GM20000 (cell line): ENCODE measurements at places on chromosomes 5 and 9.

- DNase-seq: no peak
Observed at GRCh38 chr9:123251741-123252140, 16.6 kb downstream of the STRBP start.

DNA sequence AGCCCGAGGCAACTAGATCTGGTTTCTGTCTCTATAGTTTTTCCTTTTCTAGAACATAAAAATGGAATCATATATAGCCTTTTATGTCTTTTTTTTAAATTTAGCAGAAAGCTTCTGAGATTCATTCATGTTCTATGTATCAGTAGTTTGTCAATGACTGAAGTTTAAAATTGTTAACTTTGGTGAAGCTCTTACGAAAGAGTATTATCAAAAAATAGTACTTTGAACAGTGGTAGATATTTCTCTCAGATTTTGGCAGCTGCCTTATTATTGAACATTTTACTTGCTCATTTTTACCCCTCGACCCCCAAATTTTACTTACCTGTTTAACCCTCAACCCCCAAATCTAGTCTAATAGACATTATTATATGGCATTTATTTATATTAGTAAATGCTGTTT lies 10.2 kb downstream of the NIPBL start:
- DNase-seq: no peak

DNA sequence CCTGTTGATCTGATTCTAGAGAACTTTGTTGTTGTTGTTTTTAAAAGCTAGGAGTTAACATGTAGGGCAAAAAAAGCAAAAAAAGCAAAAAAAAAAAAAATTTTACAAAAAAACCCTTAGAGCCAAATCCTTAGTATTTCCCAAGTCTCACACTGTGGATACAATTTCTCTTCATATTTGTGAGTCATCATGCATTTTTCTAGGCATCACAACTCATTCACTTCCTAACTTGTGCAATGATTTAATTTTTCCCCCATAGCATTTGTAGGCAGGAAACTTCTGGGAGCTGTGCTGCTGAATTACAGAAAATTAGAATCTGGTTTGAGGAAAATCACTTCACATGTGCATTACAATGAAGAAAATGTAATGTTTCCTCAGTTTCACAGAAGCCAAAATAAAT lies 91.9 kb downstream of the MARCHF3 start:
- no peak for DNase-seq

DNA sequence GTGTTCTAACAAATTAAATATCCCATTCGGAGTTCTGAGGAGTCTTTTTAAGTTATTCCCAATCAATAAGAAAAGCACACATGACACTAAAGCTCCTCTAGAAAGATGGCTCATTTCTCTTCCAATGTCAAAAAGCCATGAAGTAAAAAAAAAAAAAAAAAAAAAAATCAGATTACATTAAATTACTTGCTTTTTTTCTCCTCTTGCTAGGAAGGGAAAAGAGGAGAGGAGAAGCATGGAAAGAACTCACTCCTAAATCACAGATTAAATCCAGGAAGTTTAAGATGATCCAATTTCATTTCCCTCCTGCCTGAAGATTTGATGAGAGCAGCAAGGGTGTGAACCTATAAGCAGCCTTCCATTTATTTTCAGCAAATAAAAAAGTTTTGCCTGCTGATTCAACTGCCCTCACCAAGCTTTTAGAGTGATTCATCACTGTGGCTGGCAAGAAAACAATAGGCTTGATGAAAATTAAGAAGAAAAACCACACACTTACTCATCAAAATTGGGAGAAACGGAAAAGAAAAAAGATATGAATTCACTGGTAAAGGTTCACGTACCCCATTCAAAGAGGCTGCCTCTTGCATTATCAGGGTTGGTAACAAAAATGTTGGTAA lies 19.7 kb downstream of the MYO10 start:
- DNase-seq: no peak

DNA sequence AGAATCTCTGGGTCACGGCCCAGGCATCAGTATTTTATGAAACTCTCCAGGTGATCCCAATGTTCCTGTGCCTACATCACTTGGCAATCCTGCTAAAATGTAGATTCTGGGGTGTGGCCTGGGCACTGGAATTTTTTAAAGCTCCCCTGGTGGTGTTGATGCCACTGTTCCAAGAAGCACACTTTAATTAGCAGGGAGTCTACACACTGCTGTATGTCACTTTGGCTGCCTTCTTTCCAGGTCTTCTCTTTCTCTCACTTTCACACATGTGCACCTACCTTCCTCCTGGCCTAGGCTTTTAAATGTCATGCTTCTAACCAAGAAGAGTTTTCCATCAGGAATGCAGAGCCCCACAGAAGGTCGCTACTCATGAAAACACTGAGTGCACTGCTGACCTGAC lies 136.0 kb upstream of the ALDH1B1 start:
- DNase-seq: no peak

- DNase-seq: no peak
Observed at GRCh38 chr5:56159521-56159947, 73.6 kb downstream of the ANKRD55 start.

- DNase-seq: no peak
Observed at GRCh38 chr9:116539549-116539948, 147.6 kb upstream of the TRIM32 start.

- no peak for DNase-seq
Observed at GRCh38 chr5:157204765-157205164, 24.1 kb downstream of the ITK start.

- DNase-seq: peak; percentile 75
Observed at GRCh38 chr5:136424835-136425584, 59.7 kb upstream of the TRPC7 start.

DNA sequence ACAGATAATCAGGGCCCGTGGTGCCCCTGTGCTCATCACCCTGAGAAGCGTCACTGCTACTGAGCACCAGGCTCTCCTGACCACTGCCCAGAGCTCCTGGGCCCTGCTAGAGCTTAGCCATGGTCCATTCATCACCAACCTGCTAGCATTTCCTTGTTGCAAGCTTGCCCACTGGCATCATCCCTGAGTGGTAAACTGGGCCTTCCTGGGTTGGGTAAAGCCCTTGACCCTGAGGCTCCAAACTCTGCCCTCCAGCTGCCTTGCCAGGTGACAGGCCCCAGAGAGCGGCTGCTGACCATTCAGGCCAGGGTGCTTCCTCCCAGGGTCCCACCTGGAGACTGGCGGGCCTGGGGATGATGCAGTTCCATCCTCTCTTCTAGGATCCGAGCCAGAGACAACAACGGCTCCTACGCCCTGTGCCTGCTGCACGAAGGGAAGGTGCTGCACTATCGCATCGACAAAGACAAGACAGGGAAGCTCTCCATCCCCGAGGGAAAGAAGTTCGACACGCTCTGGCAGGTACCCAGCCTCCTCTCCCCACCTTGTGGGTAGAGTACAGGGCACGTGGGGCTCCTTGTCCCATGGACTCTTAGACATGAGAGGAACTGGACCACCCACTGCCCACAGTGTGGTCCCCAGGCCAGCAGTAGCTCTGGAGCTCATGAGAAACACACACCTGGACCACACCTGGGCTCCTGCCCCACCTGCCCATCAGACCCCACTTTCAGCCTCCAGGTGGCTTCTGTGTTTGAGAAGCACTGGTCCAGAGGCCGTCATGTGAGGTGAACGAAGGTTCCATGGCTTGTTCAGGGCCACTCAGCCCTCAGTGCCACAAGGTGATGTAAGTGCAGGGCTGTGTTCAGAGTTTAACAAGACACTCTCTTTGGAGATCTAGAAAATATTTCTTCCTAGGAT lies 60.5 kb downstream of the SYK start:
- DNase-seq: no peak

DNA sequence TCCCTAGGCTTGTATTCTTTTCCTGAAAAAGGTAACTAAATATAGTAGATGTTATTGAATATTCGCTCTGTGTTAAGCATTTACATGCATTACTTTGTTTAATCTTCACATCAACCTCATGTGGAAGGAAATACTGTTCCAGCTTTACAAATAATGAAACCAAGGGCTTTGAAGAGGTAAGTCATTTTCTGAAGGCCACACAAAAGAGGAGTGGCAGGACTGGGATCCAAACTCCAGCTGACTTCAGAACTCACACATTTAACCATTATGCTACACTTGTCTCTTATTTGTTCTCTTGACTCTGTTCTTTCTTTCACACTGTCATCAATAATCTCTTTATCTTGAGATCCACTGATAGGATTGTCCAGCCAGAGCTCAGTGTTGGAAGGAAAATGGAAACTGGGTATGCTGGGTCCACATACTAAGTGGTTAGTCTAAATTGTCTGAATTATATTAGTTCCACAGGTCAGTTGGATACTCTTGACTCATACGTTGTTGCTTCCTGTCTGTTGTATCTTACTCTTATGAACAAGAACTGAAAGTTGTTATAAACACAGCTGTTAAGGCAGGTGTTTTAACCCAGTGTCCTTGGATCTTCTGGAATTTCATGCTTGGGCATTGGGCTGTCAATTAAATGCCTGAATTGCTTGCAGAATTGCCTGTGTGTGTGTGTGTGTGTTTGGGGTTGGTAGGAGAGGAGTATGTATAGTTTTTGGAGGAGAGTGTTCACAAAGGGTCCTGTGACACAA lies 65.6 kb downstream of the TLE4 start:
- DNase-seq: no peak

DNA sequence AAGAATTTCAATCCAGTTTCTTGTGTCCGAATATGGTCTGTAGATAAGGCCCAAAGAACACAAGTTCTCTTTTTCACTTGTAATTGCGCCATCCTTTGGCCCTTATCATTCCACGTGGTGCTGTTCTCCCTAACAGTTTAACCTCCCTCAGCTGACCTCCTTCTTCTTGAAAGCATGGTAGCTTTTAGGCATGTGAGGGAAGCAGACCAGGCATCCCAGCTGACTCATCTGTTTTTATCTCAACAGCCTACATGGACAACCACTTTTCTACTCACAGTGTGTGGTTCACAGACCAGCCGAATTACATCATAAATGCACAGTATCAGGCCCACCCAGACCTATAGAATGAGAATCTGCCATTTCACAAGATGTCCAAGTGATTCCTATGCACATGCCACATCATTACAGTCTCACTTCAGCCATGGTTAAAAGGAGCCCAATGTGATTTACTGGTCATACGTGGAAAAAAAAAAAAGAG lies 26.9 kb upstream of the PLIN2 start:
- DNase-seq: no peak

DNA sequence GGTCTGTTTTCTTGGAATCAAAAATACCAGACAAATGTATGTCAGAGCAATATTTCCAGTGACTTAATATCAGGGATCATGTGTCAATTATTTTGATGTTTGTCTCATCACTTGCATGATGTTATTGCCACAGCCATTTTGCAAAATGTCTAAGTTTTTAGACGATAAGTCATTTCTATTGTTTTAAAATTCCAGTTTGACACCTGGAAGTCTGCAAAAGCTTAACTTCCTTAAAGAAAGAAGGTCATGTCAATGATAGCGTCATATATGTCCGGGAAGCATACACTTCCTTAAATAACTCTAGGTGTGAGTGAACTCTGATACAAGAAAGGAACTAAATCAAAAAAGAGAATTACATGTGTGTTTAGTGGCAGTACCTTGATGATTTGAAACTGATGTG lies 259.5 kb downstream of the EDIL3 start:
- no peak for DNase-seq

- no peak for DNase-seq
Observed at GRCh38 chr9:34254966-34255825, 73.9 kb downstream of the KIF24 start.

DNA sequence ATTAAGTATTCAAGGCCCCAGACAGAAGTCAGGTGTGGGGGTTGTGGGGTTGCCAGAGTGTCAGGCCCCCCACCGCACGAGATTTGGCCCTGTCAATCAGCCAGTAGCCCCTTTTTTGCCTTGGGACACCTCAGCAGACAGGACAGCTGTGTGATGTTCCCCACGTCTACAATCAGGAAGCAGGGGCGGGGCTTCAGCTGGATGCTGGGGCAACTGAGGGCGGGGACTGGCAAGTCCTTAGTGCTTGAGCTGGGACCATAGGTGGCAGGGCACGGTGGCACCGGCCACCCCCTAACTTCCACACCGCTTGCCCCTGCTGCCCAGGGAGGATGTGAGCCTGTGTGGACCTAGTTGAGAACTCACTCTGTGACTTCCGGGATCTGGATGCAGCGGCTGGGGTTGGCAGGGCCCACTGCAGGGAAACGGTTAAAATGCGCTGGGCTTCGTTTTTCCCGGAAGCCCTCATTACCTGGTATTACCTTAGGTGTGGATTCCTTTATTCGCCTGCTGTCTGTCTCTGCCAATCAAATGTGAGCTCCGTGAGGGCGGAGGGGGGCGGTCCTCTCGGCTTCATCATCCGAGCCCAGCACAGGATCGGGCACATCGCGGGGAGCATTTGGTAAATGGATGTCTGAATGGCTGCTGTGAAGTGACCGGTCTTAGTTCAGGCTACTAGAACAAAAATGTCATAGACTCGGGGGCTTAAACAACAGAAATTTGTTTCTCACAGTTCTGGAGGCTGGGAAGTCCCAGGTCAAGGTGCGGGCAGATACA lies 7.5 kb upstream of the GTF3C5 start:
- DNase-seq: peak; percentile 36

GRCh38 chr9:68653141-68653595 lies 51.9 kb upstream of the PIP5K1B start:
- DNase-seq: peak; percentile 61

DNA sequence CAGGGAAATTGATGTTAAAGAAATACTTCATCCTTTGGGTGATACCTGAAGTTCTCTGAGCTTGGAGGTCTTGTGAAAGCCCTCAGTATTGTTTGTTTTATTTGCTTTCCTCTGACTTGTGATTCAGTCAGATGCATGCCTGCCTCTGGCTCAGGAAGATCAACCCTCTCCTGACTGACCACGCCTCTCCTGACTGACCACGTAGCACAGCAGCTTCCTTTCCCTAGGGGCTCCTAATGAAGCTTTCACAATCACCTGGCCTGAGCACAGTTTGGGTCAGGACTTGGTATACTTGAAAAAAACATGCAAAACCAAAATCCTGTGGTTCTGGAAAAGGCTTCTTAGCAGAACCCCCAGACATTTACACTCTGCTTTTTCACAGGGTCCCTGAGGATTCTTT lies 3.8 kb downstream of the TGFBI start:
- DNase-seq: no peak

GRCh38 chr5:93674138-93674537 lies 67.3 kb downstream of the POU5F2 start:
- no peak for DNase-seq

- no peak for DNase-seq
Observed at GRCh38 chr9:19192202-19193028, 38.1 kb upstream of the DENND4C start.
